ENCODE measurements at places on chromosomes 3 and 15. TPM values are rescaled to one million over a fixed set of nuclear protein-coding genes. Genes with fewer than 3 reads are reported as not detected.

GRCh38 chr3:47054412-47054811 lies 74.9 kb downstream of the NBEAL2 start:
- peaks cover 35% of the 10 kb centered on the region for H3K4me1 ChIP-seq
- H3K27me3 ChIP-seq, result no peaks in the 10 kb centered on the region
- H3K36me3 ChIP-seq, result peaks cover 28% of the 10 kb centered on the region
- H3K4me3 ChIP-seq, result no peak overlapping the region
- no peak overlapping the region for H3K27ac ChIP-seq

DNA sequence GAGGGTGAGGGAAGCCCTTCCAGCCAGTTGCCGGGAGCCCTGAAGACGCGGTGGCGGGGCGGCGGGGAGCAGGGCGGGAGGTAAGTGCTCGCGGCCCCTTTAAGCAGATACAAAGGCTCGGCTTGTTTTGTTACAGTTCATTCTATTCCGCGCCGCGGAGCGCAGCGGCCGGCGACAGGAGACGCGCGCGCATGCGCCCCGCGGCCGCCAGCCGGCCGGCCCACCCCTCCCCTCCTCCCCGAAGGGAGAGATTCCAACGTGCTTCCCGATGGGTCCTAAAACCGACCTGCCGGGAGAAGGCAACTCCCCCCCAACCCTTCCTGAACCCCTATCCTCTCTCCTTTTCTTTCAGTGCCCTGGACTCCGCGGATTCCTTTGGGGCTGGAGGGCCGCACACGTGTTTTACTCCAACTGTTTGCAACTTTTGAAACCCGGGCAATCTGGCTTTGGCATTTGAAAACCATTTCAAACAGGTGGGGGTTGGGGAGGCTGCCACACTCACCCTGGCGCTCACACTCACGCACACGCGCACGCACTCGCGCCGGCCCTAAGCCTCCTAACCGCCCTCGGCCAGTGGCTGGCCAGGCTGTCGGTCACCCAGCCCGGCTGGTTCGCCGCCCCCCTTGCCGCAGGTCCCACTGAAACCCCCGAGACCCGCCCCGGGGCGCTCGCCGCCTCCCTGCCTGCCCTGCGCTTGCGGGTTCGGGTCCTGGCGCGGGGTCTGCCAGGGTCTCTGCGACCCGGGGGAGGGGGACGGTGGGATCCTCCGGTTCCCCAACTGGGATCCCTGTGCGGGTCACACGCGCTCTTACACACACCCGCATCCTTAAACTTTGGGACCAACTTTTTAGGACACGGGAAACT lies at the start of gene MAGI1:
TSS of gene MAGI1 (minus strand) at position 193 of the 864 bp plus-strand sequence. CDS start 610 bp downstream, outside the sequence.
- H3K27me3 ChIP-seq, result peaks cover 54% of the 10 kb centered on the region
- H3K36me3 ChIP-seq, result no peaks in the 10 kb centered on the region
- peak within 1 kb of the TSS; percentile 76 for H3K4me3 ChIP-seq
- H3K27ac ChIP-seq, result peak within 1 kb of the TSS; percentile 32
- peaks cover 12% of the 10 kb centered on the region for H3K4me1 ChIP-seq
- peak; percentile 63 for DNase-seq

DNA sequence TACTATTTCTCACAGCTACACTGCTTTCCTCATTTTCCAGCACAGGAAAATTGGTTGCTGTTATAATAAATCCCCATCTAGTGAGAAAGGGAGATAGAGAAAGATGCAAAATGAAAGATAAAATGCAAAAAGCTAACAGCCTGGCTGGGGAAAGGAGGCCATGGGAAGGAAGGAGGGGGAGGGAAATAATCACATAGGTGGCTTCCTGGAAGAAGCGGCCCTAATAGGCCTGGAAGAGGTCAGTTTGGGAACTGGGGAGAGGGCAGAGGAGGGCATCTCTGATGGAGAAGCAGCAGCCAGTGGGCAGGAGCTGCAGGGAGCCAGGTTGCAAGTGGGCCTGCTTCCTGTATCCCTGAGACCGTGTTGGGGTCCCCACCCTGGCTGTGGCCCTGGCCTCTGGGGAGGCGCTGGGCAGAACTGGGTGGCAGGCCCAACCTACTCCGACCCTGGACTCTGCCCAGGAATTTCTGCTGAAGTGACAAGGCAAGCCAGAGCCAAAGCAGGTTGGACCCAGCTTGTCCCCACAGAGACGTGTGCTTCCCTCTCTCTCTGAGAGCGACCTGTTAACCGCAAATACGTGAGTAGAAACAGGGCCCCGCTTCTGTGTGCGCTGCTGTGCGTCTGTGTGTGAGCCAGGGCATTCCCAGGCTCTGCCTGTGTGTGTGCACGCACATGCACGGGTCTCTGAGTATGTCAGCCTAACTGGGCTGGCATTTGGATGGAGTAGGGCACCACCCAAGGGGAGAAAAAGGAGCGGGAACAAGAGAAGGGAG lies 1.9 kb downstream of the SLC28A1 start:
- no peaks in the 10 kb centered on the region for H3K36me3 ChIP-seq
- H3K27ac ChIP-seq, result no peak overlapping the region
- DNase-seq, result no peak
- H3K27me3 ChIP-seq, result no peaks in the 10 kb centered on the region

The CNTN6 gene
- total RNA-seq, result not detected

GRCh38 chr15:101239724-101240136 lies 12.1 kb downstream of the CHSY1 start:
- peak overlapping the region; percentile 13 for H3K4me3 ChIP-seq
- H3K36me3 ChIP-seq, result peaks cover 33% of the 10 kb centered on the region
- peak overlapping the region; percentile 76 for H3K27ac ChIP-seq
- H3K4me1 ChIP-seq, result peaks cover 75% of the 10 kb centered on the region
- no peak for DNase-seq

The CHRD gene
- not detected for total RNA-seq

- peaks cover 18% of the 10 kb centered on the region for H3K36me3 ChIP-seq
- H3K27ac ChIP-seq, result peak overlapping the region; percentile 99
- peak overlapping the region; percentile 97 for H3K4me3 ChIP-seq
- H3K4me1 ChIP-seq, result peaks cover 55% of the 10 kb centered on the region
Measured at GRCh38 chr3:47161983-47162696, 1.8 kb downstream of the SETD2 start.

- no peaks in the 10 kb centered on the region for H3K27me3 ChIP-seq
- peaks cover 12% of the 10 kb centered on the region for H3K4me1 ChIP-seq
- H3K36me3 ChIP-seq, result peaks cover 10% of the 10 kb centered on the region
Measured at GRCh38 chr3:99933971-99934750, 116.5 kb downstream of the CMSS1 start.

The FES gene
- 12.2 TPM for total RNA-seq

DNA sequence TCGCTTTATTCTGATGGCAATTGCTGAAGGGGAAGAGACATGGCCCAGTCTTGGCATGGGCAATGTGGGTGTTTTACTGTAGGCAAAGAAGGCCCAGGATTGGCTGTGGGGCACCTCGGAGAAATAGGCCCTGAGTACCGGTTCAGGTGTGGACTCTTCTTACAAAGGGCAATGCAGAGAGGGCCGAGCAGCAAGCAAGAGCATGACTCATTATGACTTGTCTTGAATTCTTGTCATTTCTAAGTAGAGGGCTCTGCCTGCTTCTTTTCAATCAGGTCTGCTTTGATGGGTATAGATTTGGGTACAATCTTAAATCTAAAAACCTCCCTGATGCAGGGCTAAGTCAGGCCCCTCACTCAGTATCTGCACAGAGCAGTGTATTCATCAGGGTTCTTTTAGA lies 14.8 kb upstream of the BUB1B start:
- H3K27me3 ChIP-seq, result no peaks in the 10 kb centered on the region
- H3K36me3 ChIP-seq, result no peaks in the 10 kb centered on the region
- H3K4me3 ChIP-seq, result no peak overlapping the region
- DNase-seq, result no peak
- H3K27ac ChIP-seq, result no peak overlapping the region

GRCh38 chr15:34644061-34644460 lies 60.6 kb upstream of the GOLGA8B start:
- H3K27me3 ChIP-seq, result peaks cover 12% of the 10 kb centered on the region
- H3K4me3 ChIP-seq, result no peak overlapping the region
- no peak overlapping the region for H3K27ac ChIP-seq
- H3K36me3 ChIP-seq, result no peaks in the 10 kb centered on the region
- H3K4me1 ChIP-seq, result peaks cover 2% of the 10 kb centered on the region

- no peak overlapping the region for H3K27ac ChIP-seq
- no peaks in the 10 kb centered on the region for H3K27me3 ChIP-seq
- peaks cover 6% of the 10 kb centered on the region for H3K4me1 ChIP-seq
- peaks cover 42% of the 10 kb centered on the region for H3K36me3 ChIP-seq
- H3K4me3 ChIP-seq, result no peak overlapping the region
- peak; percentile 47 for DNase-seq
Measured at GRCh38 chr15:43067717-43068461, 37.9 kb downstream of the UBR1 start.

DNA sequence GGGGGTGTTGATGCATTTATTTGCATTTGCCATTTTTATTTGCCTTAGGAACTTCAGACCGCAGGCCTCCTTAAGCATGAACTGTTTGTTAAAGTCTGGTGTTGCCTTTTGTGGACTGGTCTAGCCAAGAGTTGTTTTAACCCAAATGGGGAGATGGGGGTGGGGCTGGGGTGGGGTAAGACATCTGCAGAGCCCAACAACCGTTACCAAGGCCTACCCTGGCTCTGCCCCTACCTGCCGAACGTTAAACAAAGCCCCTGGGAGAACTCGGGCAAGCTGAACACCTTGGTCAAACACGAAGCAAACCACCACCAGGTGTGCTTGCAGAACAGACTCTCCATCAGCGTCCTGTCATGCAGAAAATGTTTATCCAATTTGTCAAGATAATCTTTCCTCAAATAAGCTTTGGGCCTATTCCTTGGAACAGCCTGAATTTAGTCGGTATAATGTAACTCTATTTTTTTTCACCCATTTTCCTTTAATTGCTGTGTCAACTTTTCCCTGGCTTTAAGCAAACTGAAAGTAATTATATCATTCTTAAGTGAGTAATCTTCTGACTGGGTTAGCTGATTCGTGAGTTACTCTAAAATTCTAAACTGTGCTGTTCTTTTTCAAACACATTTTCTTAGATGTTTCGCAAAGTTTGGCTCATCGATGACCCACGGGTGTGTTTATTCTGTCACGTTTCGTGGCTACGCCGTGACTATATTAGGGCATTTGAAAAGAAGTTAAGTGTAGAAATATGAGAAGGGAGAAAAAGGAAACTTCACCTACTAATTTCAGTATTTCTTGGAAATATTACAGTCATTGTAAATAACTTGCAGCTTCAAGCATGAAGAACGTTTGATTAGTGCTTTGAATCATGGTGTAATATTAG lies 127.6 kb downstream of the SOX2 start:
- H3K4me3 ChIP-seq, result no peak overlapping the region
- DNase-seq, result no peak
- H3K4me1 ChIP-seq, result no peaks in the 10 kb centered on the region
- no peak overlapping the region for H3K27ac ChIP-seq

- no peak overlapping the region for H3K4me3 ChIP-seq
- no peak overlapping the region for H3K27ac ChIP-seq
- H3K27me3 ChIP-seq, result peaks cover 11% of the 10 kb centered on the region
- DNase-seq, result no peak
Measured at GRCh38 chr3:190854062-190854461, 8.4 kb downstream of the GMNC start.

- H3K4me3 ChIP-seq, result no peak overlapping the region
- no peaks in the 10 kb centered on the region for H3K27me3 ChIP-seq
- DNase-seq, result no peak
Measured at GRCh38 chr3:136311968-136312367, 61.8 kb downstream of the PCCB start.

DNA sequence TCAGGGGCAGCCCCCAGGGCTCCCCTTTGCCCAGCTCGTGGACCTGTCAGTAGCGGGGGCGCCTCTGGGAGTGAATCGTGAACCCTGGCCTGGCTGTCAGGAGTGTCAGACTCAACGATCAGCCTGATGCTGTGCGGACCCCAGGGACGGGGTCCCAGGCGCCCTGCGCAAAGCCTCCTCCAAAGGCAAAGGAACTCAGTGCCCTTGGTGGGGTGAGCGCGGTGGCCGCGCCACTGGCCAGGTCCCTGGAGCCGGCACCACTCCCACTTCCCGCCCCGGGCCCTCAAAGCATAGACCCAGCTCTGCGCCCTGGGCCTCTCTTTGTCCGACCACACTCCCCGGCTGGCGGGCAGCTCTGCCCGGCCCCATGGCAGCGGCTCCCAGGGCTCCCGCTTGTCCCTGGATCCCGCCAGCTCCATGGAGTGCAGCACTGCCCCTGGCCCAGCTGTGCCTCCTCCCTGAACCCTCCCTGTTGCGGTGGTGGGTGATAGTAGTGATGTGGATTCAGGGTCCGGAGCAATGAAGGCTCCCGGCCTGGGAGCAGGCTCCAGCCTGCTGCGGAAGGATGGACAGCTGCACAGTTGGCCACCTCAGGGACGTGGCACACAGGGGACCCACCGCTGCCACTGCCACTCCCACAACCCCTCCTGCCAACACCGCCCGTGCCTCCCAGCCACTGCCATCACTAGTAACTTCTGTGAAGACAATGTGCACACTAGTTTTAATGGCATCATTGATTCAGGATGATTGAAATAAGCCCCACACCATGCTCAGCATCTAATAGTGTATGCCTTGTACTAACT lies 263.8 kb downstream of the ZBBX start:
- no peaks in the 10 kb centered on the region for H3K27me3 ChIP-seq
- DNase-seq, result no peak
- H3K4me1 ChIP-seq, result no peaks in the 10 kb centered on the region

The GUCA1C gene
- total RNA-seq, result not detected

DNA sequence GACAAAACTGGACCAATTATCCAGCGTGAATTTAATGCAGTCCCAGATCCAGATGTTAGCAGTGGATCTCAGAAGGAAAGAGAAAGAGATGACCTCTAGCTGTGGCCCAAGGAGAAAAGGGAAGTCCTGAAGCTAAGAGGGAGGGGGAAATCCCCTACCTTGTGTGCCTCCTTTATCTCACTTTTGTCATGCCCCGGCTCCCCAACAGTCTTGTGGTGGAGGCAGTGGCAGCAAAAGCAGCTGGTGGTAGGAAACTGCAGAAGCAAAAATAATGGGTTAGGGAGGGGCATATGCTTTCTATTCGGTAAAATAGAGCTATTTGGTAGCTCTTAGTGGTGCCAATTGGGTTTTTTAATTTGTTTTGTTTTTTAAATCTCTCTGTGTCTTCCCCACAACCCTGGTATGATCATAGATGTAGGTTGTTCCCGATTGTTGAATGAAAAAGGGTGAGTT lies 56.5 kb downstream of the MCTP2 start:
- peaks cover 3% of the 10 kb centered on the region for H3K36me3 ChIP-seq
- peak; percentile 67 for DNase-seq
- peak overlapping the region; percentile 49 for H3K27ac ChIP-seq
- peak overlapping the region; percentile 42 for H3K4me3 ChIP-seq
- peaks cover 37% of the 10 kb centered on the region for H3K4me1 ChIP-seq
- H3K27me3 ChIP-seq, result no peaks in the 10 kb centered on the region

DNA sequence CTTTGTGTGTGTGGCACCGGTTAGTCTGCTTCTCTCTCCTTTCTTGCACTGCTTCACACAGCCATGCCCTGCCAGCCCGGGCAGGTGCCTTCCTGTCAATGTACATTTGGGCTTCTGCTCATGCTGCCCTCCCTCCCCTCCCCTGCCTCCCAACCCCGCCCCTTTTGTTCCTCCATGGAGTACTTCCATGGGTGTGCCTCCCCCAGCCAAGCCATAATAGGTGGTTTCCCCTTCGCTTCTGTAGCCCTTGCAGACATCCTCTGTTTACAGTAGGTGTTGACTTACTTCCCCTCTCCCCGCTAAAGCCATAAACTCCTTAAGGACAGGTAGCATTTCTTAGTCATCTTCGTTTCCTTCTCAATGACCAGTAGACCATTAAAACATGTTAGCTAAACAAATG lies 31.8 kb upstream of the CRTC3 start:
- H3K4me3 ChIP-seq, result no peak overlapping the region
- H3K36me3 ChIP-seq, result peaks cover 61% of the 10 kb centered on the region
- H3K4me1 ChIP-seq, result peaks cover 15% of the 10 kb centered on the region
- H3K27ac ChIP-seq, result no peak overlapping the region
- no peaks in the 10 kb centered on the region for H3K27me3 ChIP-seq
- no peak for DNase-seq

- H3K27me3 ChIP-seq, result peaks cover 2% of the 10 kb centered on the region
- DNase-seq, result no peak
- H3K4me1 ChIP-seq, result no peaks in the 10 kb centered on the region
- no peaks in the 10 kb centered on the region for H3K36me3 ChIP-seq
- H3K27ac ChIP-seq, result no peak overlapping the region
Measured at GRCh38 chr3:59246719-59247401, 197.0 kb upstream of the CFAP20DC start.

Data from activated CD4-positive, alpha-beta T cell treated with anti-CD3 and anti-CD28 coated beads for 36 hours (primary cell).